ENCODE measurements at places on chromosomes 5 and 9.
A peak's percentile ranks its signal among the peaks of the same experiment; 100 is the strongest.

DNA sequence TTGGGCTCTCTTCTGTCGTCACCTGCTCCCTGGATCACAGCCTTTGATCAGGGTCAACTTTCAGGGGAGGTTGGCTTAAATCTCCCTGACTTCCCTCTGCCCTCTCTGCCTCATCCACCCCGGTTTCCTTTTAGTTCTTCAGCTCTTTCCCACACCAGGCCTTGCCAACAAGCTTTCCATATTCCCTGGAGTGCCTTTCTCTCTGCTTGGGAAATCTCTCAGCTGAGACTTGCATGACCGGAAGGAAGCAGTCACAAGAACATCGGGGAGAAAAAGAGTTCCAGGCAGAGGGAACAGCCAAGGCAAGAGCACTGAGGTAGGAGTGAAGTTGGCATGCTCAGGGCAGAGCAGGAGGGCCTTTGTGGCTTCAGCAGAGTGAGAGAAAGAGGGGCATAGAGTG is 88.4 kb upstream of the HSPA9 start:
- no peak for DNase-seq

GRCh38 chr5:75856056-75856455 is 138.8 kb upstream of the POC5 start:
- DNase-seq, result no peak

GRCh38 chr9:97961361-97961760 is 21.8 kb upstream of the ANP32B start:
- no peak for DNase-seq

DNA sequence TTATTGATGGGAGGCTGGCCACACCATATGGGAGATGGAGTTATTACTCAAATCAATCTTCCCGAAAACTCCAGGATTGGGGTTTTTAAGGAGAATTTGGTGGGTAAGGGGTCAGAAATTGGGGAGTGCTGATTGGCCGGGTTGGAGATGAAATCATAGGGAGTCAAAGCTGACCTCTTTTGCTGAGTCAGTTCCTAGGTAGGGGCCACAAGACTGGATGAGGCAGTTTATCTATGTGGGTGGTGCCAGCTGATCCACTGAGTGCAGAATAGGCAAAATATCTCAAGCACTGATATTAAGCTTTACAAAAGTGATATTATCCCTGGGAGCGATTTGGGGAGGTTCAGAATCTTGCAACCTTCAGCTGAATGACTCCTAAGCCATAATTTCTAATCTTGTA is 75.7 kb upstream of the CLINT1 start:
- no peak for DNase-seq

GRCh38 chr9:26391036-26391435 is 501.6 kb downstream of the CAAP1 start:
- DNase-seq, result no peak

DNA sequence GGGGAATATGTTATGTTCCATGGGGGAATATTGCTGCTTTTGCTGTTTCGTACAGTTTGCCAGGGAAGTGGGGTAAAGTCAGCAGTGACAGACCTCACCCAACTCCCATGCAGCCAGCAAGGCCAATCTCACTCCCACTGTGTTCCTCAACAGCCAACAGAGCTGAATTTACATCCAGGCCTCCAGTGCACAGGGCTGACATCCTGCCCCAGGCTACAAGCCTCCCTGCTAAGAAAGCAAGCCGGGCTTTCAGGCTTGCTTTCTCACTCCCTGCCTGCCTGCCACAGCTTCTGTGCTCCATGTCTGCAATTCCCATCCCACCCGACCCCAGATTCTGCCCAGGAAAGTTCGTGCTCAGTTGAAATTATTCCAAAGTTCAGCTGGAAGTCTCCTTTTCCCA is 25.5 kb upstream of the SNCAIP start:
- DNase-seq, result no peak

DNA sequence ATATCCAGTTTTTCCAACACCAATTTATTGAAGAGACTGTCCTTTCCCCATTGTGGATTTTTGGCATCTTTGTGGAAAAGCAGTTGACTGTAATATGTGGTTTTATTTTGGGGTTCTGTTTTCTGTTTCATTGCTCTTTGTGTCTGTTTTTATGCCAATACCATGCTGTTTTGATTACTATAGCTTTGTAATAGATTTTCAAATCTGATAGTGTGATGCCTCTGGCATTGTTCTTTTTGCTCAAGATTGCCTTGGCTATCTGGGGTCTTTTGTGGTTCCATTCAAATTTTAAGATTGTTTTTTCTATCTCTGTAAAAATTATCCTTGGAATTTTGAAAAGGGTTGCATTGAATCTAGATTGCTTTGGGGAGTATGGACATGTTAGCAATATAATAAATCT is 99.5 kb downstream of the NDUFAF2 start:
- no peak for DNase-seq

DNA sequence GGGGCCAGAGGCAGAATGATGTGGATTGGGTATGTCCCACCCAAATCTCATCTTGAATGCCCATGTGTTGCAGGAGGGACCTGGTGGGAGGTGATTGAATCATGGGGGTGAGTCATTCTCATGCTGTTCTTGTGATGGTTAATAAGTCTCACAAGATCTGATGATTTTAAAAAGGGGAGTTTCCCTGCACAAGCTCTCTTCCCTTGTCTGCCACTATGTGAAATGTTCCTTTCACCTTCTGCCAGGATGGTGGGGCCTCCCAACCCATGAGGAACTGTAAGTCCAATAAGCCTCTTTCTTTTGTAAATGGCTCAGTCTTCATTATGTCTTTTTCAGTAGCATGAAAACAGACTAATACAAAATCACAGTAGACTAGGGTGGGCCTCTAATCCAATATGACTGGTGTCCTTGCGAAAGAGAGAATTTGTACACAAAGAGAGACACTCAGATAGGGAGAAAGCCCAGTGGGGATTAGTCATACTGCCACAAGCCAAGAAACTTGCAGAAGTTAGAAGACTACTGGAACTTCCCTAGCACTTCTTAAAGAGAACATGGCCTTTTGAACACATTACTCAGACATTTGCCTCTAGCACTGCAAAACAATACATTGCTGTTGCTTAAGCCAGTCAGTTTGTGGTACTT is 68.4 kb downstream of the ANXA1 start:
- peak; percentile 50 for DNase-seq

GRCh38 chr5:137207023-137207760 is 291.9 kb downstream of the SPOCK1 start:
- DNase-seq, result no peak

GRCh38 chr9:114399381-114399780 is 11.6 kb upstream of the AKNA start:
- DNase-seq, result no peak

GRCh38 chr9:12739014-12739652 is 35.7 kb upstream of the LURAP1L start:
- DNase-seq, result no peak

DNA sequence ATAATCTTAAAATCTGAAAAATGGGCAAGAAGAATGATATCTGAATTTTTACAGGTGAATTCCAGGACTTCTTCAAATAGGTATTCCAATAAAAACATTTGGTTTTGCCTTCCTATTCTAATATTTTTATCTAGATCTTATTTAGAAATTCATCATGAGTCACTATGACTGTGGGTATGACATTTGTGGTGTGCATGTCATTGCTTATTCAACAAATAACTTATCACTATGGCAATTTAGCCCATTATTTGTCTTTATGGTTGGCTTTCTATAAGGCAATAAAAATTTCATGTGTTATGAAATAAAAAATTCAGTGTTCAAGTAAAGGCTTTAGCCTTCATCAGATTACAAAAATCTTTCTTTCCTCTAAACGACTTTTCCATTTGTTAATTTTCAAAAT is 1139.6 kb upstream of the NUDT12 start:
- DNase-seq, result no peak

- no peak for DNase-seq
Measured at GRCh38 chr9:10371824-10372223, 241.0 kb downstream of the PTPRD start.

DNA sequence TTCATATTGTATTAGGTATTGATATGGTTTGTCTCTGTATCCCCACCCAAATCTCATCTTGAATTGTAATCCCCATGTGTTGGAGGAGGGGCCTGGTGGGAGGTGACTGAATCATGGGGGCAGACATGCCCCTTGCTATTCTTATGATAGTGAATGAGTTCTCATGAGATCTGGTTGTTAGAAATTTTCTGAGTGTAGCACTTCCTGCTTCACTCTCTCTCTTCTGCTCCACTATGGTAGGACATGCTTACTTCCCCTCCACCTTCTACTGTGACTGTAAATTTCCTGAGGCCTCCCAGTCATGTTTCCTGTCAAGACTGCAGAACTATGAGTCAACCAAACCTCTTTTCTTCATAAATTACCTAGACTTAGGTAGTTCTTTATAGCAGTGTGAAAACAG is 187.4 kb upstream of the SLC24A2 start:
- DNase-seq, result peak; percentile 49

Data from T-helper 2 cell treated with Interferon-gamma antibody and Interleukin-4, amounts not matched to agents 5 μg/mL and 100 μg/mL, for 36 hours (primary cell).